Activated naive CD4-positive, alpha-beta T cell (primary cell): ENCODE measurements at places on chromosomes 11 and 22.

- no peak for DNase-seq
Measured at GRCh38 chr11:70507466-70508230, 109.3 kb downstream of the CTTN start.

DNA sequence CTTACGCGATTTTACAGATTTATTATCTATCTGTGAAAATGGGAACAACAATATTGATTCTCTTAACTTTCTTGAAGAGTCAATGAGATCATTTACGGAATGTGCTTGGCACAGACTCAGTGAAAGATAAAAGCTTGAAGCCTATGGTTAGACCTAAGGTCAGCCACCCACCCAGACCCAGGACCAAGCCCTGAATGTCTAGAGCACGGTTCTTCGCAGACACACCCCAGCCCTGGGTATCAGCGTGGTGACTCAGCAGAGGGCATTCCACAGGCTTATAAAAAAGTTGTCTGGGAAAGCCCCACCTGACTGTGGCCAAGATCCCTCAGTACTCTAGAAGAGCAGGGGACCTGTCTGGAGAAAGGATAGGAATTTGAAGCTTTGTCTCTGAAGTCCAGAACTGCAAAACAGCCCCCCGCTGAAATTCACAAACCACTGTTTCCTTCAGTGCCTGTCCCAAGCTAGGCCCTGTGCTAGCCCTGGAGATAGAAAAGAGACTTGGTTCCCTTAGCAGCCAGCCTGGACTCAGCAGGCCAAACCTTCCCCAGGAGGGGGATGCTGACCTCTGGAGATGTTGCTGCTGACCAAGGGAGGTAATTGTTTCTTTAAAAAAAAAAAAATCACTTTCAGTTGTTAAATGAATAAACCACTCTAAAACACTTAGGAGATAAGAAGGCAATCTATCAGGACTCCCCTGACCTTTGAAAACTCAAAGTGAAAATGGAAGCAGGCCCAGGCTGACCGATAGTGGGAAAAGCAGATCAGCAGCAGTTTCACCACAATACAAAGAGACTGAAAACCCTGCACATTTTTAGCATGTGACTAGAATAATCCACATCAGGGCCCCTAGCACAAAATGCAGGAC, 114.0 kb downstream of the ABTB2 start:
- DNase-seq = no peak

GRCh38 chr22:47356511-47357011, 594.1 kb downstream of the TBC1D22A start:
- no peak for DNase-seq

DNA sequence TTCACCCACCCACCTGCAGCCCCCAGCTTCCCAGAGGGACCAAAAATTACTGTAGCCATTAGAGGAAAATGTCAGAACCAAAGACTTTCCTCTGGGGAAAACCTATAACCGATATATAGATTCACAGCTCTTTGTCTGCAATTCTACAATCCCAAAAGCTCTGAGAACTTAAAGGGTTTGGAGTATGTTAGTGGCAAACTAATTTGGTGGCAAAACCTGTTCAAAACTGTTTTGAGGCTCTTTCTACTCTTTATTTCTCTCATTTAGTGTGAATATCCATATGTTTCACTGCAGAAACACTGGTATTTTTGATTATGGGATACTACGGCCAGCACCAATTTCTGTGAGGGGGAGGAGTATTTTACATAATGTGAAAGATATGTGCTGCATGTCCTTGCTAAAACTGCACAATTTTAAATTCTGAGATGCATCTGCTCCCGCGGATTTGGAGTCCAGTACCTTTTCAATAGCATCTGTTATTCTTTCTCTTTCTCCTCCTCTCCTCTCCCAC, 87.5 kb upstream of the MTNR1B start:
- DNase-seq = no peak

- DNase-seq = no peak
Measured at GRCh38 chr22:22913989-22914388, 26.4 kb downstream of the IGLL5 start.

- no peak for DNase-seq
Measured at GRCh38 chr22:20080776-20081654, 974 bp downstream of the DGCR8 start.

- no peak for DNase-seq
Measured at GRCh38 chr11:103875855-103876510, 160.5 kb upstream of the DDI1 start.

- no peak for DNase-seq
Measured at GRCh38 chr11:102447941-102448868, 4.4 kb downstream of the TMEM123 start.

- DNase-seq = no peak
Measured at GRCh38 chr11:100681064-100681502, 6.0 kb upstream of the ARHGAP42 start.

GRCh38 chr11:33857933-33858371, 33.9 kb downstream of the LMO2 start:
- DNase-seq = peak; percentile 56

- no peak for DNase-seq
Measured at GRCh38 chr11:6864438-6864837, 1.6 kb downstream of the OR10A2 start.

DNA sequence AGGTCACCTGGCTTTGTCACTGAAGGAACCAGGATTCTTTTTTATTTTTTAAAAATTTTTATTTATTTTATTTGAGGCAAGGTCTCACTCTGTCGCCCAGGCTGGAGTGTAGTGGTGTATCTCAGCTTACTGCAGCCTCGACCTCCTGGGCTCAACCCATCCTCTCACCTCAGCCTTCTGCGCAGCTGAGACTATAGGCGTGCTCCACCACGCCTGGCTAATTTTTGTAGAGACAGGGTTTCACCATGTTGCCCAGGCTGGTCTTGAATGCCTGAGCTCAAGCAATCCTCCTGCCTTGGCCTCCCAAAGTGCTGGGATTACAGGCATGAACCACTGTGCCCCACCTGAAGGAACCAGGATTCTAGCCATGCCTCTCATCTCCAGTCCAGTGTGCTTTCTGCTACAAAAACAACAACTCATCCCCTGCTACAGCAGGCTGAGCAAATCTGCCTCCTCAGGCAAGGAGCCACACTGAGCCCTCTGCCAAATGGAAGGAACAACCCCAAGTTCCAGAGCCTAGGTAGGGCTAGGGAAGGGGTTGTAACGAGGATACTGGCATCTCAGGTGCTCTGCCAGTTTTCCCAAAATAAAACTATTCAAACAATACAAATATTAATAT, 2.6 kb upstream of the PEX26 start:
- DNase-seq = no peak

GRCh38 chr11:116357784-116358544, 414.8 kb downstream of the BUD13 start:
- DNase-seq = no peak

GRCh38 chr11:130403967-130404366, 24.4 kb downstream of the ADAMTS8 start:
- no peak for DNase-seq

GRCh38 chr11:26947379-26947844, 46.5 kb upstream of the FIBIN start:
- DNase-seq = no peak

DNA sequence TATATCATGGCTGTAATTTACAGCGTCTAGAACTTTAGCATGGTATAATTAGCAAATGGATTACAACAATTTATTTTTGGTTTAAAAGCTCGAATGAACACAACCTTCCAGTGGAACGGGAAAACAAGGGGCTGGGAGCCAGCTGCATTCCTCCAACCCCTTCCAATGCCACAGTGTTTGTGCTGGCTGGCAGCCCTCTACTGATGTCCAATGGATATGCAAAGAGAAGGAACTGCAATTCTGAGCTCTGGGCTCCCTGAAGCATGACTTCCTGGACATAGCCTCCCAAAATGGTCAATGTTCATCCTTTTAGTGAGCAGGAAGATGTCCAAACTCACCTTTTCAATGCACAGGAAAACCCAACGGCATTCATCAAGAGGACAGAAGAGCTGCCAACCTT, 288.3 kb downstream of the TENM4 start:
- DNase-seq = no peak

DNA sequence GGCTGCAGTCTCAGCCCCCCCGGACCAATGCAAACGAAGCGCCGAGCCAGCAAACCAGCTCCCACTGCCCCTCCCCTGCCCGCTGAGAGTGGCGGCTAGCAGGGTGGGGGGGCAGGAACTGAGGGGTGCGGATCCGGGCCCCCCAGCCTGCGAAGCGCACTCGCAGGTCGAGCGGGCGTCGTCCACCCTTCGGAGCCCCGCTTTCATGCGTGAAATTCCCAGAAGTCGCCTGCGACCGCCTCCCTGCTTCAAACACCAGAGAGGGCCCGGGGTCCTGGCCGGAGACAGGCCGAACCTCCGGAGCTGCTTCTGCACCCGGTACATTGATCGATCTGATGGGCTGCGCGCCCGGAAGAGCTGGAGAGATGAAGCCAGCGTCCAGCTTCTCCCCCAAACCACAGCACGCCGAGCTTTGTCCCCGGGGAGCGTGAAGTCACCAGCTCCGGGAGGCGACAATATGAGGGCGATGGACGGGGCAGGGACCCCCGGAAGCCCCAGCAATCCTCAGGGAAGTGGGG, 646 bp upstream of the PATZ1 start:
- no peak for DNase-seq

DNA sequence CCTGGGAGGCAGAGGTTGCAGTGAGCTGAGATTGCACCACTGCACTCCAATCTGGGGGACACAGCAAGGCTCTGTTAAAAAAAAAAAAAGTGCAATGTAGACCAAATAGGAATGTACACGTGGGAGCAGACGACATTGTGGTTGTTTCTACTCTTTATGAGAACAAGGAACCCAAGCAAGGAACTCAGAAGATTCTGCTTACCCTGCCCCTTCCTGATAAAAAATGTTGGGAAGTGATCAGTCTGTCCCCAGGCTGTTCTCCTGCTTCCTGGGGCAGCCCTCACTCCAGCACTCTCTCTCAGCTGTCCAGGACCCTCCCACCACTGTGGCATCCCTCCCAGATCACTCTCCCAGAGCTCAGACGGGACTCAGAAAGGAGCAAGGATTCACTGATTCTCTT, 31.8 kb downstream of the SLCO2B1 start:
- DNase-seq = no peak

DNA sequence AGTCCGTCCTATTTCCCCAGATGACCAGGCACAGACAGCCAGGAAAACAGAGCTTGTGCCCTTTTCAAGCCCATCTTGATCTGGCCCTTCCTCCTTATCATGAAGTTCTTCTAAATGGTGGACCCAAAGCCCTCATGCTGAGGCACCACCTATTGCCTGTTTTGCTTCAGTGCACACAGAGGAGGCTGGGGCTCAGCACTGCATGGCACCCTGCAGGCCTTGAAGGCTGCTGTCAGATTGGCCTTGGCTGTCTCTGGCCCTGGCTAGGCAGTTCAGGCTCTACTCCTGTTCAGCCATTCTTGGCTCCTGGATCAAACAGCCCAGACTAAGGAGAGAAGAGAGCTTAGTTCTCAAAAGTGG, 49.2 kb downstream of the OTOG start:
- no peak for DNase-seq

DNA sequence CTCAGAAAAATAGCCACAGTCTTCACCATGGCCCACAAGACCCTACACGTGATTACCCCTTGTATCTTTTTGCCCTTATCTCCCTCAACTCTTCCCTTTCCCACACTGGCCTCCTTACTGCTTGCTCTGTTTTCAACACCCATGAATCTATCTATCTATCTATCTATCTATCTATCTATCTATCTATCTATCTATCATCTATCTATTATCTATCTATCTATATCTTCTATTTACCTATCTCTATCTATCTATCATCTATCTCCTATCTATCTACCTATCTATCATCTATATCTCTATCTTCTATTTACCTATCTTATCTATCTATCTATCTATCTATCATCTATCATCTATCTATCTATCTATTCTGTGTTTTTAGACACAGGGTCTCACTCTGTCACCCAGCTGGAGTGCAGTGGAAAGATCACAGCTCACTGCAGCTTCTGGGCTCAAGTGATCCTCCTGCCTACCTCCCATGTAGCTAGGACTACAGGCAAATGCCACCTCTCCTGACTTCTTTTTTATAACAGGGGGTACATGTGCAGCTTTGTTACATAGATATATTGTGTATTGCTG, 54.2 kb downstream of the CNTF start:
- DNase-seq = no peak

DNA sequence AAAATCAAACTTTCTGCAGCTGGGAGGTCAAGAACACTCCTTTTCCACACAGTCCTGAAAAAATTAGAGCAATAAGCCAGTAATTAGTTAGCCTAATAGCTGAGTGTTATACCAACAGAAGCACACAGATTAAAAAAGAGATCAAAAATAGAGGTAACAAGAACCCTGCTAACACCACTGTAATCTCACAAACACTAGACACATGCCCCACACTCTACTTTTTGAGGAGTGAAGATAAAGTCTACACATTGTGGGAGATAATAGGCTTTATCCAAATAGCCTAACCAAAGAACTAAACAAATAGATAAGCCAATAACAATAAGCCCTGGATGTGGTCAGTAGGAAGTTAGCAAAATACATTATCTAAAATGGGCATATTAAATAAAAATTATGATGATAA, 372.7 kb upstream of the ANO5 start:
- no peak for DNase-seq

DNA sequence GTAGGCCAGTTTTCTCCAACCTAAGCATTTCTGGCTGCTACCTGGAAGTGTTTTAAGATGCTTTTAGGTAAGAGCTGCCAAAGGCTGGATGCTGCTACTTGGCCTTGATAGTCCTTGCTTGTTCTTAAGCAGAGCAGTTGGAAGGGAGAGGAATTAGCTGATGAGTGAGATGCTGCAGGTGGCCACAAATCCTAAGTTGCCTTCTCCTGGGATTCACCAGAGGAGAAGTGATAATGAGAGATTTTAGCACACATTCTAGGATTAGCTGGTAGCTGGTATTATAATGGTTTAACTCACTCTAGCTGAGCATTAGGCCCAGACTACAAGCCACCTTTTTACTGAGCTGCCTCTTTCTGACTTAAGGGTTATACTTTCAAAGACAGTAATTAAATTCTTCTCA, 442.9 kb upstream of the RAG2 start:
- no peak for DNase-seq

DNA sequence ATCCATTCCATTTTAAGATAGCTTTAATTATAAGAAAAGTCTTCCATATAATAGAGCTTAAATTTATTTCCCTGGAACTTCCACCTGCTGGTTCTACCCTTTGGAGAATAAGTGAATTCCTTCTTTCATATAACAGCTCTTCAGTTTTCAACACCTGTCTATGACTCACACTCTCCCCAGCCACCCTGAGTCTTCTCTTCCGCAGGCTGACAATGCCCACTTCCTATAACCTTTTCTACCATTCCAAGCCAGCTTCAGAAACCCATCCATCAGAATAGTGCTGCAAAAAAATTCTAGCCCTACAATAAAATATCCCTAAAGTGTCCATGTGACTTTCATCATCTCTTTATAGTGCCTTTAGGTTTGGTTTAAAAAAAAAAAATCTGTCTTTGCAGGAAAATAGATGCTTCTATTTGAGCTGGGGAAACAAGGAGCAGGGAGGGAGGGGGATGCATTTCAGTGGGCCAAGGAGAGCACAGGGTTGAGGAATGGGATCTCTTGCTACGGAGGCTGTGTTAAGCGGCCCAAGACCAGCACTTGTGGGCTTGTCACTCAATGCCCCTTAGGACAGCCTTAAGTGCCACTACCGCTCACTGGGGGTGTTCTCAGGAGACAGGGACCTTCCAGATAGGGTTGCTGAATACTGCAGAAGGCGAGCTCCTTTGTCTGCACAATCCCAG, 178.6 kb downstream of the DSCAML1 start:
- no peak for DNase-seq

GRCh38 chr11:75442161-75442885, 9.3 kb upstream of the KLHL35 start:
- no peak for DNase-seq

- no peak for DNase-seq
Measured at GRCh38 chr22:38327805-38328204, 10.6 kb upstream of the CSNK1E start.

- no peak for DNase-seq
Measured at GRCh38 chr11:37110385-37110784, 512.3 kb upstream of the RAG2 start.

GRCh38 chr22:30089655-30089974, 9.4 kb downstream of the HORMAD2 start:
- no peak for DNase-seq
